H9 (cell line): ENCODE measurements at places on chromosomes 2 and 18.

- H3K27me3 ChIP-seq = no peaks in the 10 kb centered on the region
- no peaks in the 10 kb centered on the region for H3K36me3 ChIP-seq
- peaks cover 3% of the 10 kb centered on the region; the same call in 1 of the 2 replicates for H3K4me1 ChIP-seq
Observed at GRCh38 chr18:9902832-9903231, 11.0 kb upstream of the VAPA start.

DNA sequence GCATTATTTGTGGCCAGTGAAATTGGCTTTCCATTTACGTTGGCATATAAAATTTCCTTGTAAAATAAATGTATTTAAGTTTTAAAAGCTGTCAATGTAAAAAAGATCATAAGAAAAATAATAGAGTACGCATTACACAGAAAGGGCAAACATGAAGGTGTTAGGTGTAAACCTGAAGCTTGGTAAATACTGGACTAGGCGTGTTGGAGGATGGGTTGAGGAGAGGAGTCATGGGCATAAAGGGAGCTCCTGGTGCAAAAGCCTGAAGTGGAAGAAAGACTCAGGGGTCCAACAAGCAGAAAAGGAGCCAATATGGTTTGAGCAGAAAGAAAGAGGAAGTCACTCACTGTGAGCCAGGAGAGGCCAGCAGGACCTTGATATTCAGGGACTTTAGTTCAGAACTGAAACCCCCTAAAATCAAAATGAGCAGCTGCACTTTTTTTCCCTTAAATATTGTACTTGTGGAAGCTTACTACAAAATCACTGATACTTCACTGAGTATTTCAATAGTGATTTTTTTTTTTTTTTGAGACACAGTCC is 24.4 kb downstream of the SP5 start:
- DNase-seq = no peak
- no peaks in the 10 kb centered on the region for H3K4me1 ChIP-seq
- H3K27ac ChIP-seq = no peak overlapping the region
- no peaks in the 10 kb centered on the region for H3K36me3 ChIP-seq
- H3K27me3 ChIP-seq = no peaks in the 10 kb centered on the region

DNA sequence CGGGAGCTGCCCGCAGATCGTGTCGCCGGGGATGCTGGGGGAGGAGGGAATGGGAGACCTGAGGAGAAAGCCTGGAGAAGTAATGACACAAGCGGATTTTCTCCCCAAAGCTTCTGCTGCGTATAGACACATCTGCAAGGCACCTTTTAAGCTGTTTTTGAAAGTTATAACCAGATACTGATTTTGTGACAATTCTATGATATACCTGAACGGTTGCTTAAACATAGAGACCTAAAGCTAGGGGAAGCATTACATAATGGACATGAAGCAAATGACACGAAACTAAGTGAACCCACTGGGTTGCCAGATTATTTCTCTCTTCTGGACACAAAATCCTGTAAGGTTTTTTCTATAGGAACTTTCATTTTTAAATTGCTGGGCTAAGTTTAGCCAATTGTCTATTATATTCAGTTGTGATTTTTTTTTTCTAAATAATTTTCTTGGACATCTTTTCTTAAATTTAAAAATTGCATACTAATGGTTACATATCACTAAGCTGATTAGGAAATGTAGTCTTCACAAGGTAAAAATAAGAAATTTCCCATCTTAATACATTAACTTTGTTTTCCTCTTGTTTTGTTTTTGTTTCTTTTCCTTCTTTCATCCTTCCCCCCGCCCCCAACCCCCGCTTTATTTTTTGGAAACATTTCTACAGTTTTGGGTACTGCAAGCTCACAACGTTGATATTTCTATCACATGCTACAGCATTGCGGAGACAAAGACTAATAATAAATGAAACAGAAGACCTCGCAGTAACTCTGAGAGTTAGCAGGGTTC is 1.3 kb downstream of the OSBPL6 start:
- H3K4me3 ChIP-seq = peak overlapping the region; percentile 89
- peaks cover 17% of the 10 kb centered on the region; the same call in 1 of the 2 replicates for H3K27me3 ChIP-seq
- H3K27ac ChIP-seq = no peak overlapping the region
- no peaks in the 10 kb centered on the region for H3K36me3 ChIP-seq

GRCh38 chr2:41544709-41545108 is 503.1 kb upstream of the PKDCC start:
- H3K27ac ChIP-seq = no peak overlapping the region
- H3K27me3 ChIP-seq = no peaks in the 10 kb centered on the region
- DNase-seq = no peak
- peaks cover 2% of the 10 kb centered on the region; the same call in 1 of the 2 replicates for H3K4me1 ChIP-seq

- H3K4me1 ChIP-seq = no peaks in the 10 kb centered on the region; the same call in 1 of the 2 replicates
- DNase-seq = no peak
- H3K27me3 ChIP-seq = no peaks in the 10 kb centered on the region
- no peak overlapping the region for H3K27ac ChIP-seq
- H3K4me3 ChIP-seq = no peak overlapping the region
Observed at GRCh38 chr2:10406491-10407188, 41.5 kb downstream of the ODC1 start.

- H3K4me1 ChIP-seq = no peaks in the 10 kb centered on the region
- no peak overlapping the region for H3K27ac ChIP-seq
- peaks cover 12% of the 10 kb centered on the region; the same call in 1 of the 2 replicates for H3K36me3 ChIP-seq
- no peak for DNase-seq
- no peak overlapping the region for H3K4me3 ChIP-seq
Observed at GRCh38 chr2:102771114-102771513, 9.3 kb downstream of the TMEM182 start.

DNA sequence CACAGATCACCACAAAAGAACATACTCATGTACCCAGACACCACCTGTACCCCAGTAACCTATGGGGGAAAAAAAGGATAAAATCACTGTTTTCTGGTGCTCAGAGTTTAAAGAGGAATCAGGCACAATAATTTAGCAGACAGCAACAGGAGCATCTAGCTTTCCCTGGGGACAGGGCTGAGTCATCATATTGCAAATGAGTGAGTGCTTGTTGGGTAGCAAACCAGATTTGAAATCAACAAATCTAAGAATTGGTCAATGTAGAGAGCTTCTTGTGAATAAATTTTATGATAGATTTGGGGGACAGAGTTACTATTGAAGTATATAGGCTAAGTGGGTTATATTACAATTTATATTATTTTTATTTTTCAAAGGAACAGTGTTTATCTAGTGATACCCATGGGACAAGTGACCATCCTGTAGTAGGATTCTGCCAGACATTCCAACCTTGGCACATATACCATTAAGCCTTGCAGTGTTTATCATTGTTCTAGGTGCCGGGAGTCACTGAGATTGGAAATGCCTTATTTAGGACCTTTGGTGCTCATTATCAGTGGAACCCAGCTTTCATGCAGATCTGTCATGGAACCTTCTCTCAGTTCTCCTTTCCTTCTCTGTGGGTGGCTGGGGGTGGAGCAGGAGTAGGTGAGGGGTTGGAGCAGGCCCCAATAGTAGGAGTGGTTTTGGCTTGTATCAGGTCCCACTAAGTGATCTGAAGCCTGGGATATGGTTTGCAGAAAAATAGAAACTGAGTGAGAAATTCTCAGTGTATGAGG is 117.2 kb downstream of the CERS6 start:
- H3K27me3 ChIP-seq = no peaks in the 10 kb centered on the region
- no peak for DNase-seq
- H3K4me1 ChIP-seq = no peaks in the 10 kb centered on the region; the same call in 1 of the 2 replicates
- H3K4me3 ChIP-seq = no peak overlapping the region
- no peak overlapping the region for H3K27ac ChIP-seq

GRCh38 chr2:189870381-189871085 is 86.3 kb downstream of the PMS1 start:
- no peak overlapping the region for H3K27ac ChIP-seq
- H3K36me3 ChIP-seq = peaks cover 24% of the 10 kb centered on the region
- no peaks in the 10 kb centered on the region for H3K27me3 ChIP-seq
- H3K4me3 ChIP-seq = no peak overlapping the region
- H3K4me1 ChIP-seq = no peaks in the 10 kb centered on the region
- no peak for DNase-seq

GRCh38 chr2:190181123-190181669 is 118.7 kb upstream of the MSTN start:
- no peak for DNase-seq
- H3K27ac ChIP-seq = no peak overlapping the region
- peaks cover 2% of the 10 kb centered on the region; the same call in 1 of the 2 replicates for H3K4me1 ChIP-seq
